Kasumi-1 (cell line): ENCODE measurements at places on chromosomes 5 and 9.
A peak's percentile ranks its signal among the peaks of the same experiment; 100 is the strongest.

DNA sequence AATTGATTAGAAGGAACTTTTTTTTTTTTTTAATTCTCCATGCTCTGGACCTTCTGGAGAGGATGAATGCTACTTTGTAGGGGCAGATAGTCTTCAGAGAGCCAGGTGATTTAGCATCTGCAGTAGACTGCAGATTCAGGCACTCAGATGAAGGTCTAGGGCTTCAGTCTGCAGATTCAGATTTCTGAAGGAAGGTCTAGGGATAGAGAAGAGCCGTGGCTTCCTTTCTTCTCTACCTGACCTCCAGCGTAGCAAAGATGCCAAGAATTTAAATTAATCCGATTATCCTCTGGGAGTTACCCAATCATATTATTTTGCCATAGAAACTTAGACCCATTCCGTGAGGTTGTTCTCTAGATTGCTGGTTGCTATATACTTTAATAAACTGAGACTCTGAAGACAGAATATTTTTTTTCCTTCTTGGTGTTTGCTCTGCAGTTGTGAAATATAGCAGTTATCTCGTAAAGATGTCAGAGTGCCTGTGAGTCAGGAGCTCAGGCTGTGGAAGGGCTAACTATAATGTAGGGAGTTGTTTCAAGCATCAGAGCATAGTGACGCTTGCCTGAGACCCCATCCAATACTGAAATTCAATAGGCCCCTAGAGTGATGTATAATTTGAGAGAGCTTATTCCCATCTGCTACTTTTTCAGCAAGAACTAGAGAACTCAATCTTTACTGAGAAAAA is 132.7 kb upstream of the SLC12A2 start:
- DNase-seq: no peak

DNA sequence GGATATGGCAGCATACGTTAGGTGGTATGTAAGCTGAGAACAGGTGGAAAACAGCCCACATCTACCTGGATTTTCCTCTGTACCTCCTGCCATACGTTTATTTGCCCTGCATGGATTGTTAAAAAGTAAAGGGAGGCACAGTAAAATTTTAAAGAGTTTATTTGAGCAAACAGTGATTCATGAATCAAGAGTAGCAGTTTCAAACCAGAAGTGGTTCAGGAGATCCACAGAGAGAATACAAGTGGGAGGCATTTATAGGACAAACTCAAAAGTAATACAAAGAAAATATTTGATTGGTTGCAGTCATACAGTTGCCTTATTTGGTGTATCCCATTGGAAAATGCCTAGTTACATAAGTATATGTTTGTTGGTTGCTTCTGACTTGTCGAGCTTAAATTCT is 117.6 kb downstream of the FAM170A start:
- no peak for DNase-seq

GRCh38 chr5:105739732-105740131 is 1931.0 kb downstream of the EFNA5 start:
- no peak for DNase-seq

- no peak for DNase-seq
Observed at GRCh38 chr5:96902876-96903275, 26.6 kb downstream of the ERAP2 start.

GRCh38 chr5:148482697-148483462 is 99.1 kb downstream of the FBXO38 start:
- peak; percentile 63 for DNase-seq

- no peak for DNase-seq
Observed at GRCh38 chr9:6426117-6426516, 13.1 kb downstream of the UHRF2 start.

DNA sequence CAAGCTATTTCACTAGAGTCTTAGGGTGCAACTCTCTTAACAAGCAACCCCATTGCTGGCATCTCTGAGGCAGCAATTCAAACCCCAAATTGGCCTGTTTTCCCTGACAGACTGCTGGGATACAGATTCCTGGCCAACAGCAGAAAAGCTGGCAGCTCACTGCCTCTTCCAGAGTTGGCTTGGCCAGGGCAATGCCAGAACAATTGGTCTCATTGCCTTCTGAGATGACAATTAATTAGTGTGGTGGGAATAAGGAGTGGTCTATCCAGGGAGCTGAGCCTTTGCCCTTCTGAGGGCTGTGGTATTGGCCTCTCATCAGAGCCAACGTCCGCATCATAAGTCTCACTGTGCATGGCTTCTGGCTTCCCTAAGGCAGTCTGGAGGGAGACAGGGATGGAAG is 183.2 kb downstream of the GNAQ start:
- no peak for DNase-seq

- DNase-seq: no peak
Observed at GRCh38 chr5:143177263-143177983, 226.1 kb downstream of the NR3C1 start.

DNA sequence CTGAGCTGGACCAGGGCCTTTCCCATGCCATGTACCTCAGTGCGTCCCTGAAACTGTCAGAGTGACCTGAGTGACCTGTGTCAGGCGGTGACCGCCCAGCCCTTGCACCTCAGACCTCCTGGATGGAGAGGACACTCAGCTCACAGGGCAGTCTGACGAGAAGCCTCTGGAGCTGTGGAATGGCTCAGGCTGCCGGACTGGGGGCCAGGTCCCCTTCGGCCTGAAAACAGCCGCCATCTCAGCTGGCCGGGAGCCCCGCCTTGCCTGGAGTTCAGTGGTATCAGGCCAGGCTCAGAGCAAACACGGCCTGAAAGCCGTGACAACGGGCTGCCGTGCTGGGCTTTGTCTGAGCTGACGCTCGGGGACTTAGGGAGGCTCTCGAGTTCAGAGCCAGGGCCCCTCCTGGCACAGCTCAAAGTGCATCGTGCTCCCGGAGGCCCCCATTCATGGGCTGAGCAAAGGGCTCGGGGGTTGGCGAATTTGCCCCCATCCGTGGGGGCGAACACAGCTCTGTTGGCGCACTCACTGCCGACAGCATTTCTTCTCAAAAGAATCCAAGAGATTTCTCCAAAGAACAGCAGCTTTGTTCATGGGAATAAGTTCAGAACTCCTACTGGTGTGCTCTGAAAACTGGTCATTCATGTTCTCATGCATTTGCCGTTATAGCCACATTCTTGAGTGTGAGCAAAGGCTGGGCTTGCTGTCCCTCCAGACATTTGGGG is 8.4 kb upstream of the SLC9A3 start:
- DNase-seq: no peak

DNA sequence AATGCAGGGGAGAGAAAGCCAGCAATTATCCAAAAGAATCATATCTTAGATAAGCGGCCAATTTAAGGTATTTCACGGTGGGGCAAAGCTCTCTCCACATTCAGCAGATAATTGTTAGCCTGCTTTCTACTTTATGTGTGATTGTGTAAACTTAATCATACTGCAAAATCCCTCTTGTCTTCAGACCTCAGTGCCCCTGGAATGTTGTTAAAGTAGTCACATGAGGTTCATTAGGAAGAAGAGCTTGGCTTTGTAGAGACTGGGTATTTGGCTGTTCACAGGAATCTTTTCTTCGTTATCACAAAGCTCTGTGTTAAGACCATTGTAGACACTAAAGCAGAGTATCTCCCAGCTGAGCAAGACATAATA is 127.0 kb downstream of the RFK start:
- DNase-seq: no peak

- no peak for DNase-seq
Observed at GRCh38 chr5:174760721-174761120, 36.3 kb downstream of the MSX2 start.

DNA sequence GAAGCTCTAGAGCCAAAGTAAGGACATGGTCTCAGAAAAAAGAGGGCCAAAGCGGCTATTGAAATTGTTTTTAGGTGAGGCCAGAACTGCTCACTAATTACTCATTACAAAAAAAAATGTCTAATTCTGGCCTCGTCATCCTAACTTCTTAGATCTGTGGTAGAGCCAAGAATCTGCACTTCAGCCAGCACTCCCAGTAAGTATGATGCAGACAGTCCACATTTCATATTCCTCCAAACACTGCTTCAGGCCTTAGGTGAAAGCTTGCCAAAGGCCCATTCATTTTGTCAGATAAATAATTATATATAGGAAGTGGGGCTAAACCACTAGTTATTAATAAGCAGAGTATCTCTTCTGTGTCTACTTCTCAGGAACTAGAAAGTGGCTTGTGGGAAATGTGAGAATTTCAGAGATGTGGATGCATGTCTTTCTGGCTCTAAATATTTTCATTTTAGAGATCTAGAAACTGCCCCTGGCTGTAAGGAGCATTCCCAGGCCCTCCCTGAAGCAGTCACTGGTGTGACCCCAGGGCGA is 554.0 kb downstream of the TLE4 start:
- DNase-seq: no peak

DNA sequence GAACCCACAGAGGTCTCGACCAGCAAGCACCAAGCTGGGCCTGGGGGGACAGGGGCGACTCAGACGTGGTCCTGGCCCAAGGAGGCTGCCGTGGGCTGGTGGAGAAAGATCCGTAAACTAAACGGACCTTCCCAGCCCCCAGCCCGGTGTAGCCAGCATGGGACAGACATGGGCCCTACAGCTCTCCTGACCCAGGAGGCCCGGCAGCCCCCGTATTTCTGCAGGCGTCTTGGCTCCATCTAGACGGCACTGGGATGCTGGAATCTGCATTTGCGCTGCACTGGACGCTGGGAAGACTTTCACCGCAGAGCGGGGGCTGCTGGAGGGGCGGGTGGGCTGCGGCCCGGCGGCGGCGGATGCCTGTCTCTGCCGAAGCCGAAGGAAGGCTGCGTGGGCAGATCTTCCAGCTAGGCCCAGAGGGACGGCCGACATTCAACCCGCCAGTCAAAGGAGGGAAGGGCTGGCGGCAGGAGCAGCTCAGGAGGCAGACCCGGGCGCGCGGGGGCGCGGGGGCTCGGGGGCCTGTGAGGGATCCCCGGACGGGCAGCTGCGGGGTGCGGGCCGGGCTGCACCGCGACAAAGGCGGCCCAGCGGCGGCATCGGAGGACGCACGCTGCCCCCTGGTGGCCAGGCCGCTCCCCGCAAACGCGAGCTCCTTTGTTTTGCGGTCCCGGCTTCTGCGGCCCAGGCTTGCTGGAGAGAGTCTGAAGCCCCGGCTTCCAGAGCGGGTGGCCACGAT is 266.2 kb downstream of the NSG2 start:
- DNase-seq: peak; percentile 48

DNA sequence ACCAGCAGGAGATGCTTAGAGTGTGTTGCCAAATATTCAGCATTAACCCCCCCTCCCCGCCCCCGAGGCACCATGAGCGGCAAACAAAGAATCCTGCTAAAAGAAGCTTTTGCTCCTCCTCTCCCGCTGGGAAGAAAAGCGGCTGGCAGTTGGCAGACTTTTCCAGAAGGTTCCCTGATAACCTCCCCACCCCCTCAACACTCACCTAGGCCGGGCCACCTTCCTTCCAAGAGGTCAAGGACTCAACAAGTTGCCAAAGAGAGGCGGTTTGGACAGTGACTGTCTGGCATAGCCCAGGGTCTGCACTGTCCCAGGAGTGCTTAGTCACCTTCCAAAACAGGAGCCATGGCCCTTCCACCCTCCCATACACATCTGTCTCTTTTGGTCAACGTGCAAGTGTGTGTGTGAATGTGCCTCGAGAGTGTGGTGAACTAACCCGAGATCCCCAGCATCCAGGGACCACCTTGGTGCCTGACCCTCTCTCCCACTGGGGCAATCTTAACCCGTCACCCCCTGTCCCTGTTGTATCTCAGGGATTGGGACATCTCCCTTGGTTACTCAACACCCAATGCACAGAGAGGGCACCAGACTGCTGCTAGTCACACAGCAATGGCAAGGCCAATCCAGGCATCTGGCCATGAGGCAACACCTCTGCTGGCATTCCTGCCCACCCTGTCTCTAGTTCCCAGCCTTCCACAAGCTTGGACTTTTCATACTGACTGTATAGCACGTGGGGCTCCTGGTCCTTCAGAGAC is 18.9 kb downstream of the CAMK2A start:
- no peak for DNase-seq

GRCh38 chr9:87085521-87085920 is 138.2 kb upstream of the GAS1 start:
- DNase-seq: no peak

DNA sequence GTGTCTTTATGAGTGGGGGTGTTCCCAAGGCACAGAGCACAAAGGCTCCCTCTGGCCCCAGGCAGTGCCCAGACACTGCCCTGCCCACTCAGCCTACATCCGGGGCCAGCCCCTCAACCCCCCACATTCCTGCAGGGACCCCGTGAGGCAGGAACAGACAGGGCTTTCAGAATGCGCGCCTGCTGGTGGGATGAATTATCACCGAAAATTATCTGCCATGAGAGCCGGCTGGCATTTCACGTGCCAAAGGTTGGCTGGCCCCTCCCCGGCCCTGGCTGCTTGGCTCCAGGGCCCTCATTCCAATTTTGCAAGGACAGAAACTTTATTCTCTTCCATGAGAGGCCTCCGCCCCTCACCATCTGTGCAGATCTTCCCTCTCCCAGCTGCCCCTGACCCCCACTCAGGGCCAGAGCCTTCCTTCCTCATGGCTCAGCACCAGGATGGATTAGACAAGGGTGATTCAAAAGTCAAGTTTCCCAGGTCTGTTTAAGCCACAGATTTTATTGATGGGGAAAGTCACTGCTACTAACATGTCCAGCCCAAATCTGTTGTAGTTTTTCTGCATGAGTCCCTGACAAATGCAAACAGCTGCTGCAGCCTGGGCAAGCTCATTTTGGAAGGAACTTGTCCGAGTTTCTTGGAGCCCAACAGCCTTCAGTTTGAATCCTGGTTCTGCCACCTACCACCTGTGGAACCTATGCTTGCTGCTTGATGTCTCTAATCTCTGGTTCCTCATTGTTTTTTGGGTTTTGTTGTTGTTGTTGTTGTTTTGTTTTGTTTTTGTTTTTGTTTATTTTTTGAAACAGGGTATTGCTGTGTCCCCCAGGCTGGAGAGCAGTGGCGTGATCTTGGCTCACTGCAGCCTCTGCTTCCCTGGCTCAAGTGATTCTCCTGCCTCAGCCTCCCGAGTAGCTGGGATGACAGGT is 32.3 kb upstream of the WDR38 start:
- no peak for DNase-seq

- DNase-seq: no peak
Observed at GRCh38 chr5:150532996-150533395, 25.1 kb downstream of the NDST1 start.

- no peak for DNase-seq
Observed at GRCh38 chr9:117718701-117719100, 14.5 kb downstream of the TLR4 start.

DNA sequence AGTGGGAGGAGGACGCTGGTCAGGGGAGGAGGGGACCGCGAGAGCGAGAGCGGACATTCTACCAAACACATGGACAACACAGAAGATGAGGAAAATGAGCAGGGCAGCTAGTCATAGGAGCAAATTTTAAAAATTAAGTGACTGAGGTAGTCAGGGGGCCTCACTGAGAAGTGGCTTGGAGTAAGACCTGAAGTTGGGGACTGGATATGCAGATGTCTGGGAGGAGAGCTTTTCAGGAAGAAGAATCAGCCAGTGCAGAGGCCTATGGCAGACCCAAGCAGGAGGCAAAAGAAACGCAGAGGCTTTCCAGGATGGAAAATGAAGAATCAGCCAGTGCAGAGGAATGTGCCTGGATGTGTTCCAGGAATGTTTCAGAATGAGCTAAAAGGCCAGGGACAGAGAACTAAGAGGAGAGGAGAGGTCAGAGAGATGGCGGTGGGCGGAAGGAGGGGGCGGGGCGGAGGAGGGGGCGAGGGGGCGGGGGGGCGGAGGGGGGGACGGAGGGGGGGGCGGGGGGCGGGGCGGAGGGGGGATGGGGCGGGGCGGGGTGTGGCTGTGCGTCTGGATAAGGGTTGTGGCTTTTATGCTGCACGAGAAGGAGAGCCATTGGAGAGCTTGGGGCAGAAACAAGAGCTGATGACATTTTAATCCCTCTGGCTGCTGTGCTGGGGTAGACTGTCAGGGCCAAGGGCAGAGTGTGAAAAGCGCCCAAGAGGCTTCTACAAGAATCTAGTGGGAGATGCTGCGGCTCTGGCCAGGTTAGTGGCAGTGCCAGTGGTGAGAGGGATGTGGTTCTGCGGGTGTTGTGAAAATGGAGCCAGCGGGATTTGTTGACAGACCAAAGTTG is 129.6 kb downstream of the KCNIP1 start:
- peak; percentile 84 for DNase-seq
